ENCODE measurements at places on chromosomes 7 and 10.
A peak's percentile ranks its signal among the peaks of the same experiment; 100 is the strongest.

DNA sequence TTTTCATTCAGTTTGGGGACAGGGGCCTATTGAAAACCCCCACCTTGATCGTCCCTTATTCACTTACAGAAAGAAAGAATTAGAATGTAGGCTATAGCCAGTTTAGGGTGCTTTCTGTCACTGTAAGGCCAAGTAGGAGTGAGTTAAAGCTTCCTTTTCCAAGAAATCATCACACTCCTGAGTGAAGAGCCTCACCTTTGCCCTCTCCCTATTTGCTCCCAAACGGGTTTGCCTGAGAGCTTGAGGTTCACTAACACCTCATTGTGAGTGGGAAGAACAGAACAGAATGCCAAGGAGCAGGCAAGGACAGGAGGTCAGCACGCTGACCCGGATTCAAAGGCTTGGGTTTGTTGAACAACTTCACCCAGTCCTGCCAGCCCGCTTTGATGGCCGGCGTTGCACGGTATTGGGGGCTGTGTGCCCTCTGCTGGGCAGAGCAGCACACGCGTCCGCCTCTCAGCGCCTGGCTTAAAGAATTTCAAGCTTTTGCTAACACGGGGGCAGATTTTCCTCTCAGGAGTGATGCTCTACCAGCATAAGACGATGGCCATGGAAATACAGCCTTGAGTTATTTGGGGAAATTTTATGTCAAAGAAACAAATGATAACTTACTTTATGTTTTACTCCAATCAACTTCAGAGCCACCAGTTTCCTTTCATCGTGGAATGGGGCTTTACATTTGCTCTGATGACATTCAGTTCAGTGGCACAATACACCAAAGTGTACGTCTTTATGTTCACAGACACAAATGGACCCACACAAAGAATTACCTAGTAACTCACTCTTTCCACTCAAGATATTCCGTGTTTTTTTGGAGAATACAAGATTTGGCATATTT, 470.0 kb downstream of the SUGCT start:
- peak; percentile 27 for DNase-seq

GRCh38 chr7:115097175-115097671, 175.3 kb downstream of the MDFIC start:
- no peak for DNase-seq

DNA sequence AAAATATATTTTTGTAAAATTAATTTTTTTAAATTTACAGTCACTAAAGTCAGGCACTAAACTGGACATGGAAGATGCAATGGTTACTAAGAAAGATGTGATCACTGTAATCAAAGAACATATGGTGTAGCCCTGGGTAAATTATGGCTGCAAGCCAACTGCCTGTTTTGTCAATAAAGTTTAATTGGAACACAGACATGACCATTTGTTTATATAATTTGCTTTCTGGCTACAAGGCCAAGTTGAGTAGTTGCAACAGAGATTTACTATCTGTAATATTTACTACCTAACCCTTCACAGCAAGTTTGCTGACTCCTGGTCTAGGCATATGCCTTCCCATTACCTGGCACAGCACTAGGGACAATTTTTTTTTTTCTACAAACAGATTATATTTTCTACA, 448.9 kb downstream of the ADRA2A start:
- no peak for DNase-seq

DNA sequence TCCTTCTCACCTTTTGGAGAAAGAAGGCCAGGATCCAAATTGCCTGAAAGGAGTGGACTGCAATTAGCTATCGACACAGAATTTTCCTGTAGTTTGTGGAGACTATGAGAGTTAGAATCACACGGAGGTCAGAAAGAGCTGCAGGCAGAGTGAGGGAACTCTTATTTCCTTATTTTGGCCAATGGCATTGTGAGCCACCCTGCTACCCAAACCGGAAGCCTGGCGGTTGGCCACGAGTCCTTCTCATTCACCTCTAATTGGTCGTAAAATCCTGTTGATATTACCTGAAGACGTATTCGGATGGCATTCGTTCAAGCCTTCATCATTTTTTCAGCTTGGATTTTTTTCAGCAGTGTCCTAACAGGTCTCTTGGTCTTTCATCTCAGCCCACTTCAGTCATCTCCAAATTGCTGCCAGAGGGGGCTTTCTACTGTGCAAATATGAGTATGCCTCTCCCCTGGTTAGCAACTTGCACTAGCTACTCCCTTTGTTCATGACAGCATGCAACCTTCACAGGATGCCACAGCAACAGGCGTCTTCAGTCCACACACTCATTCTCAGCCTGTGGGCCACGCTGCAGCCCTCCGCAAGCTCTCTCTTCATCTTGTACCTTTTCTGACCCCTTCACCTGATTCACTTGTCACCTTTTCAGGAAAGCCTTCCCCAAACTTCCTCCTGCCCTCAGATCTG, 66.9 kb downstream of the GATA3 start:
- no peak for DNase-seq

- no peak for DNase-seq
These were observed 49.8 kb upstream of the PDSS1 start for GRCh38 chr10:26647602-26648244.

GRCh38 chr10:124722798-124723783, 21.1 kb downstream of the FAM53B start:
- DNase-seq = peak; percentile 55

GRCh38 chr10:27285093-27285492, 44.5 kb upstream of the ACBD5 start:
- DNase-seq = peak; percentile 52

GRCh38 chr7:1647961-1648672, 22.0 kb upstream of the ELFN1 start:
- DNase-seq = no peak

- no peak for DNase-seq
These were observed 915.6 kb downstream of the KCNMA1 start for GRCh38 chr10:76721891-76722505.

DNA sequence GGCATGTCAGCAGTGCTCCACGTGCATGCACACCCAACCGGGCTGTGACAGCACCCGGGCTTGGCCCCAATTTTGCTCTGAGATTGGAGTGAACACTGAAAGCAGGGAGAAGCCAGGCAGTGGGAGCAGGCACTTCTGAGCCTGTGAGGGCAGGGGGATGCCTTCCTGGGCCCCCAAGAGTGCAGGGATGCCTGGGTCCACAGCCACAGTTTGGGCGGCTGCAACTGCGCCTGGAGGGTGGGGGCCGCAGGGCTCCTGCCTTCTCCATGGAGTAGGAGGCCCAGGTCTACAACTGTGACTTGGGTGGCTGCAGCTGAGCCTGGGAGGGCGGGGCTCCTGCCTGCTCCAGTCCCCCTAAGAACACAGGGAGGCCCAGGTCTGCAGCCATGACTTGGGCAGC, 37.6 kb upstream of the BNIP3 start:
- no peak for DNase-seq

Data from activated naive CD4-positive, alpha-beta T cell treated with anti-CD3 and anti-CD28 coated beads, Interleukin-2, amount 10 ng/mL, durations not matched to agents 7 days and 5 days (primary cell).